ENCODE measurements at places on chromosomes 1 and 21.

GRCh38 chr1:67683766-67684525 is 1.1 kb upstream of the GADD45A start:
- peak; percentile 15 for DNase-seq

GRCh38 chr1:167342846-167343245 is 122.2 kb downstream of the POU2F1 start:
- DNase-seq = no peak

- no peak for DNase-seq
Observed at GRCh38 chr1:109167001-109167506, 46.7 kb upstream of the SARS1 start.

DNA sequence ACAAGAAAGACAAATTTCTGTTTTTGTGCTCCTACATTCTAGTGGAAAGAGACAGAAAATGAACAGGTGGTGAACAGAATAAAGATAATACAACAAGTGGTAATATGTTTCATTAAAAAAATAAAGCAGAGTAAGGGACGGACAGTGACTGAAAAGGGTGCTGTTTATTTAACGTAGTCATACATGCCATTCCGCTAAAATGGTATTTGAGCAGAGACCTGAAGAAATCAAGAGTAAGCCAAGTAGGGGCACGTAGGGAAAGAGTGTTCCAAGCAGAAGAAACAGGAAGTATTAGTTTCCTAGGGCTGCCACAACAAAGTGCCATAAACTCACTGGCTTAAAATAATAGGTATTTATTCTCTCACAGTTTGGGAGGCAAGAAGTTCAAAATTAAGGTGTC is 65.6 kb upstream of the KCTD3 start:
- DNase-seq = no peak

DNA sequence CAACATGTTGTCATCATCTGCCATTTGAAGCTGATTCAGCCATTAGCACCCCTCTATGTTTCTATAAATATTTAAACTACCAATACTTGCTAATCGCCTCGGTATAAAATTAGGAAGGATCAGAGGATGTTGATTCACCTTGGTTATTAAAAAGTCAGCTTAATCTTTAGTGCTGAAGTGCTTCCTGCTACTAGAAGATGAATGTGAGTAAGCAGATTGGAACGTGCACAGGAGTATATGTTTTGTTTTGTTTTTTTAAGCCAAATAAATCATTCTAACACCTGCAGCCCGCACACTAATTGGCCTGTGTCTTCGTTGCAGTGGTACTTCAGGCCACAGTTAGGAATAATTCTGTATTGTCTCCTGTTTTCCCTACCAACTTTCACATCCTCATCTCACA is 485.7 kb downstream of the AJAP1 start:
- no peak for DNase-seq

DNA sequence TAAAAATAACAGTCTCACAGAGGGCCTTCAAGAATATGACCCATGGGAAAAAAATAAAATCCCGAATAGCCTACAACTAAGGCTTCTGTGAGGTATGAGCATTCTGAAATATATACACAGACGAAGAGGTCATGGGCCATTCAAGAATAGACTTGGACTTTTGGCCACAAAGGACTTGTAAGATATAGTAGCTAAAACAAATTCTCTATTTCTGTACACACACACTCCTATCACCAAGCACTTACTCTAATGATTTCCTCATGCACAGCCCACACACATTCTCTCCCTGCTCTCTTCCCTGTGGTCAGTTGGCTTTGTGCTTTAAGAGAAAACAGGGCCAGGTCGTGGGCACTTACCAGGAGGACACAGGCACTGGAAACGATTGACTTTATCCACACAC is 69.7 kb upstream of the ADAM30 start:
- DNase-seq = no peak

DNA sequence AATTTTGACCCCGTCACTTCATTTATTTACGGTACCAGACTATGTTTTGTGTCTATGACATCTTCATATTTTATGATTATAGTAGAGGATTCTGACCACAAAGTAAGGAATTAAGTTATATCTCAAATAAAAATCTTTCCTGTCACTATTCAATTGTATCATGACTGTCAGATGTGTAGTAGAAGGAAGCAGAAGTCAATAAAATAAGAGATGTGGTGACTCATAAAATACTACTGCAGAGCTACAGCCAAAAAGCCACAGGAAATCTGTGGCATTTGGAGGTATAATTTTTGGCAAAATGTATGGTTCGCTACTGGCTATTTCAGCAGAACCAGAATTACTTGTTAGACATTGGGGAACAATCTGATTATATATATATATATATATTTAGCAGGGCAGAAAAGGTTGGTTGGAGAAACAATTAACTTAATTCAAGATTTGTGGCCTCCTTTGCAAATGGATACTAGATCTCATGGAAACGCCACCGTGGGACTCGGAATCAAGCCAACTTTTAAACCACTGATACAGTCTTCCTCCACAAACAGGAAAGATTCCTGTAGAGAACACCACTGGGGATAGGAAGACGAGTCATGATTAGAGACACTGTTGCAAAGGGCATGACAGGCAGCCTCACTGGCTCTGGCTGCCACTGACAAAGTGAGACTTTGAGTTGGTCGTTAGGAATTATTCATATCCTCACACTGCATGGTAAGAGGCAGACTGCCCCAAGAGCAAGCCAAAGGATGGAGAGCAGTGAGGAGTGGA is 5.1 kb downstream of the FCRL2 start:
- DNase-seq = no peak

DNA sequence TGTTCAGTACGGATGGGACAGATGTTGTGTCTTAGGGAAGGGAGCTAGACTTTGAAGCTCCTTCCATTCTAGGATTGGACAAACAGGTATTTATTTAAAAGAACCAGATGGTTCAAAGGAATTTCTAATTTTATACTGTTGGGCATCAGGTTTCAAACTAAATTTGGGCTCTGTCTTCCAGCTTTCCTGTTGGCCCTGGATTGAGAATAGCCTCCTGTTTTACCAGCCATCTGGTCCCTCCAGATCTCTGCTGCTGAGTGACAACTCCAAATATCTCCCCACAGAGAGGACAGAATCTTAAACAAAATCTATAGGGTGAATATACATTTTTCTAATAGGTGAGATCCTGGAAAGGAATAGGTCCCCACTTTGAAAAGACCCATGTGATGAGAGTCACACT is 52.5 kb upstream of the CNIH3 start:
- no peak for DNase-seq

GRCh38 chr1:235013512-235013911 is 115.1 kb downstream of the TOMM20 start:
- DNase-seq = no peak

- no peak for DNase-seq
Observed at GRCh38 chr1:116919802-116920201, 10.1 kb downstream of the PTGFRN start.

DNA sequence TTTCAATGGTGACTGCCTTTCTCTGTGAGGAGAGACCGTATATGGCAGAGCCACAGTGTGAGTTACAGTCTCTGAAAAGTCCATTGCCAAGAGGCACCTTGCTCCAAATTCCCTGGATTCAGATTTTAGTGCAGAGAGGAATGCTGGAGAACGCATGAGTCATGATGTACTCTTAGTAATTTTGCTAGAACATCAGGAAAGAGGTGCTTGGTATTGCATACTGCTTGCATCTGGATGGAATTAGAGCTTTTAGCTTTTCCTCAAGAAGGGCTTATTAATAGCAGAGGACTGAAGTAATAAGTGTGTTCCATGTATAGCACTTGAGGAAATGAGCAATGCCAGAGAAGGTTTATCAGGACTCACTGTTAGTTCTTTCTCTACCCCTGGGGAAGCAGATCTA is 40.5 kb upstream of the AKT3 start:
- DNase-seq = no peak

DNA sequence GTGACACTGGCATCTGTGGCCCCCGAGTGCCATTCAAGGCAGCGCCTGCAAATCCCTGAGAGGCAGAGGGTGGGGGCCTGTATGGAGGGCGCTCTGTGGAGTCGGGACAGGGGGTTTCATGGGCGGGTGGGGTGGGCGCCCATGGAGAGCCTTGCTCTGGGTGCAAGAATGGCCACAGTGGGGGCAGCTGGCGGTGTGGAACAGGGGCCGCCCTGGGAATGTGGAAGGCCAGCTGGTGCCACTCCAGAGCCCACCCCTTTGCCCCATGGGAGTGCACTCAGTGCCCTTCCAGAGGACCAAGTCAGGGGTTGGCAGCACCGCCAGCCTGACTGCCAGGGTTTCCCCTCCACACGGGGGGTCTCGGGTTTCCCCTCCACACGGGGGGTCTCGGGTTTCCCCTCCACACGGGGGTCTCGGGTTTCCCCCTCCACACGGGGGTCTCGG is 55.0 kb upstream of the TRAPPC10 start:
- no peak for DNase-seq

GRCh38 chr1:239817801-239818200 is 273.9 kb upstream of the FMN2 start:
- DNase-seq = no peak

DNA sequence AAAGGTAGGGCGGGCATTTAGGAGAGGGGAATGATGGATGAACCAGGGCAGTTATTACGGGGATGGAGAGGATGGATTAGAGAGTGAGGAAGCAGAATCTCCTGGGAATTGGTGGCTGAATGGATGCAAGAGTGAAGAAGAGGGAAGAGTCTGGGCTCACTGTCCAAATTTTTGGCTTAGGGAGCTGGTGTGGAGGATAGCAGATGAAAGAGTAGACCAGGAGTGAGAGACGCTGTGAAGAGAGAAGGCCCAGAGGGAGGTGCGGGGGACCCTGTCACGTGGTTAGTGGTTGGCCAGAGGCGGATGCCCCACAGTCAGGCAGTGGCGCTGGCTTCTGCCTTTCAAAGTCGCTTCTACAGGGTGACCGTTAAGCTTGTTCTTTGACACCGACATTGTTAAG is 78.4 kb downstream of the PEX14 start:
- DNase-seq = no peak

DNA sequence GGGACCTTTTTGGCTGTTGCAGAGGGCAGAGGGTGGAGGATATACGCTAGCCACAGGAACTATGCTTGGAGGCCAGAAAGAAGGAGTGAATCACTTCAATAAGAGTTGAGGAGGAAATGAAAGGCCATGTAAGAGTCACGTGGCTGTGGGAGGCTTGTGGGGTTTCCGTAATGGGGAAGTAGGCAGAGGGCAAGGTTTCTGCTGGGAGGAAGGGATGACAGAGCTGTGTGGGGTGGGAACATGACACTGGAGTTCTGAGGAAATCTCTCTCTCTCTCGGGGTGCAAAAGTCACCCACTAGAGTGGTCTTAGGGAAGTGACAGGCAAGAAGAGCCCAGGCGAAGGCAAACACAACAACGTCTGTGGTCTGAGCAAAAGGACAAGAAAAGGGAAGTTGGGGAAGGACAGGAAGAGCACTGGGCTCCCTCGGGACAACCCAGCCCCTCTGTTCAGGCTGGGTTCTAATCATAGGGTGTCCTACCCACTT is 3.9 kb upstream of the CD1C start:
- DNase-seq = no peak

- no peak for DNase-seq
Observed at GRCh38 chr1:196501760-196502428, 106.3 kb downstream of the KCNT2 start.

- no peak for DNase-seq
Observed at GRCh38 chr1:5543235-5543634, 449.0 kb downstream of the NPHP4 start.

DNA sequence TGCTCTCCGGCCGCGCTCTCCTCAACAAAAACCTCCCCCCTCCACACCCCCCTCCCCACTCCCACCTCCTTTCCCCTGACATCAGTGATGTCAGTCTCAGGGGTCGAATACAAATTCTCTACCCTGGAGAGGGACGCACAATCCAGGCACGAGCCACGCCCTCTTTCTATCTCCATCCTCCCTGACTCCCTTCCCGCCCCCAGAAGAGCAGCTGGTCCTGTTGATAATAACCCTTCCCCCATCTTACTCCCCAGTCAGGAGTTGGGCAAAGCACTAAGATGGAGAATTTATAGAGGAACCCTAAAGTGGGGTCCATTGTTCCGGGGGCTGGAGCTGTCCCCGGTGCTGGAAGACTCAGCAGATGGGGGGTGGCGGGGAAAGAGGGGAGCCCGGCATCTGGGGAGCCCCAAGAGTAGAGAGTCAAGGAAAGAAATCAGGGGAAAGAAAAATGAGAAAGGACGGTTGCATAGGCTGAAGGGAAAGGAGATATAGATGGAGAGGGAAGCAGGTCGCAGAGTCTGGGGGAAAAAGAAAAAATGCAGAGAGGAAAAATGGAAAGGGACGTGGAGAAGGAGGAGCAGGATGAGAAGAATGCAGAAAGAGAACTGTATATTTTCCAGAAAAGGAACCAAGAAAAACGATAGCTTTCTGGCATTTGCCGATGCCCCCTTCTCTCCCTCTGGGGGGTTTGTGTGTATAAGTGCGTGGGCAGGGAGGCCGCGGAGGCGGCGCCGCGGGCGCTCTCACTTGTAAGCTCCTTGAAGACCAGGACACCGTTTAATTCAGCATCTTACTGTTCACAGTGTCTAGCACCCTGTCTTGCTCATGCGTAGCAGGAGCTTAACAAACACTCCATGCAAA is at the start of gene CELF3:
TSS of gene CELF3 (minus strand) at position 33 of the 861 bp plus-strand sequence. CDS start 783 bp downstream, outside the sequence.
- no peak for DNase-seq

- no peak for DNase-seq
Observed at GRCh38 chr1:72037745-72038343, 244.5 kb downstream of the NEGR1 start.

DNA sequence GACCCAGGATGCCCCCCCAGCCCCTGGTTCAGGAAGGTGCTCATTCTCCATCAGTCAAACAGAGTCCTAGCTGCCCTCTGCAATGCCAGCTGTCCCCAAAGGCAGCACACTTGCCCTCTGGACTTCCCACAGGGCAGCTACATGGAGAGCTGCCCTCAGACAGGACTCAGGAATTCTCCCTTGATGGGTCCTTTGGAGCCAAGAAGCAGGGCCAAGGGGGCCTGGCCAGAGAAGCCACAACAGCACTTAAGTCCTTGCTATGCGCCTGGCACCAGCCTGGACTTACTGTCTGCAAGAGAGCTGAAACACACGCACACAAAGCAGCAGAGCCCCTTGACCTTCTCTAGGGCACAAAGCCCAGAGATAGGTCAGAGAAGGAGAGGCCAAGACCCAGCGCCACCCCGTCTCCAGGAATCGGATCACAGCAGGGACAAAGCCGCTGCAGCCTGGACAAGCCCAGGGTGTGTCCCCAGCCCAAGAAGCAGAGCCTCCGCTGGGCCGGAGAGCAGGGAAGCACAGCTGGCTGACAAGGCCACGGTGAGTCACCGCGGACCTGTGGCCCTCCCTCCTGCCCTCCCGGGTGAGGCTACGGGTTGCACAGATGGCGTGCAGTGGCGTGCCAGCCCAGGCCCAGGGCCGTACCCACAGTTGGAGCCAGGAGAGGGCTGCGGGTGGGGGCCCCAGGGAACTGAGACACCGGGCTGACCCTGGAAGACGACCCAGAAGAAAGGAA is 1.7 kb downstream of the WNT9A start:
- DNase-seq = no peak

- DNase-seq = no peak
Observed at GRCh38 chr1:239912471-239912870, 179.2 kb upstream of the FMN2 start.

DNA sequence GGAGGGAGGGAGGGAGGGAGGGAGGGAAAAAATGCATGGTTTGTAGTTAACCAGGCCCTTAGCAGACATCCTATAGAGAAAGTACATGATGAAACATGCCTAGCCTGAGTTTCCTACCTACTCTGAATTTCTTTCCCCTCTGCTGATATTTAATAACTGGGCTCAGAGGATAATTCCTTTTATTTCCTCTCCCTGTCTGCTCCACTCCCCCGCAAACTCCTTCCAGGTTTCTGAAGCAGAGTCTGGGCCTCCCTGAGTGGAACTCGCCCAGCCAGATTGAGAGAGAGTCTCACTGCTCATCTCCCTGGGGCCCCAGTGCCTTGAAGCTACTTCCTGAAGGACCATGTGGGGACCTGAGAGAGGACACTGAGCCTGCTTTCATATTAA is 111.9 kb upstream of the SLC44A3 start:
- no peak for DNase-seq

GRCh38 chr1:156612666-156613065 is 6.5 kb upstream of the HAPLN2 start:
- DNase-seq = no peak
